ENCODE measurements at places on chromosomes 2 and 18.

DNA sequence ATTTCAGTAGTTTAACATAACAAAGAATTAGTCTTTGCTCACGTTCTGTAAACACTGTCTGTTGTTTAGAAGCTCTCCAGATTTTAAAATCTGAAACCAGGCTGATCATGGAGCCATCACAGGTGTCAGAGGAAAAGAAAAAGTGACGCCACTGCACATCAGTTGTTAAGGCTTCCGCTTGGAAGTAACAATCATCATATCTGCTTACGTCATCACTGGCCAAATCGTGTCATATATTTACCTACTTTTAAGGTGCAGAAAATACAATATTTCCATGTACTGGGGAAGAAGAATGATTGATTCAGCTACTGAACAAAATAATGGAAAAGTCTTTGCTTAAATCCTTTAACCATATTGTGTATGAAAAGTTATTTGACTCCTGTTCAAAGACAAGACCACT lies 382.6 kb upstream of the MC4R start:
- DNase-seq = no peak

- no peak for DNase-seq
Measured at GRCh38 chr2:147345246-147345645, 499.6 kb upstream of the ACVR2A start.

- no peak for DNase-seq
Measured at GRCh38 chr18:22109535-22109934, 59.9 kb upstream of the GATA6 start.

DNA sequence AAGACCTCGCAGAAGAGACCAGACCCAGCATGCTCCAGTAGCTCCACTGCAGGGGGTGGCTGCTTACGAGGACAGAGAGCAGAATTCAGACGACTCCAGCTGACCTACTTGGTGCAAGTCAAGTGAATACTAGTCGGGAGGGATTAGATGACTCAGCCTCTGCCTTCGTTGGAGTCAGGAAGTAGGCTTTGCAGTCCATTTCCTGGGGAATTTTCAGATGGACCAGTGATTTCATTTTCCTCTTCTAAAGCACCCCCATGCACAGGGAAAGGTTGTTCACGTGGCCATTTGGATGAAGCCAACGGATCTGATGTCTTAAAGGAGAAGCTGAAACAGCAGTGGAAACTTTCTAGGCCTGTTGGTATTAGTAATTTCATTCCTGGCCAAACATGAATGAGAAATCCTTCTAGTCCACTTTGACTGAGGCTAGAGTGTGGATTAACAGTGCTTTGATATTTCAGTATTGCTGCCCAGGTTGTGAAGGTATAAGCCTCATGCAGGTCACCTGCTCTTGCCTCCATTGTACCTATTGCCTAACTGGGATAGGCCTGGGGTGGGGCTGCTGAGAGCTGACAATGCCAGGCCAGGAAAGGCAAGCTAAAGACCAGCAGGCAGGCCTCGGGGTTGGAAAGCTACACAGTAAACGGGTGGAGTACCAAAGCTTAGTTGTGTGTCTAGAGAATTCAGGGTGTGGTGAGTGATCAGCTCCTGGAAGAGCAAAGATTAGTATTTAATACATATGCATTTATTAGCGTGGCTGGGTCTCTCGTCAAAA lies 117.6 kb upstream of the FOSL2 start:
- no peak for DNase-seq

- DNase-seq = no peak
Measured at GRCh38 chr2:240965296-240965904, 33.0 kb upstream of the SNED1 start.

DNA sequence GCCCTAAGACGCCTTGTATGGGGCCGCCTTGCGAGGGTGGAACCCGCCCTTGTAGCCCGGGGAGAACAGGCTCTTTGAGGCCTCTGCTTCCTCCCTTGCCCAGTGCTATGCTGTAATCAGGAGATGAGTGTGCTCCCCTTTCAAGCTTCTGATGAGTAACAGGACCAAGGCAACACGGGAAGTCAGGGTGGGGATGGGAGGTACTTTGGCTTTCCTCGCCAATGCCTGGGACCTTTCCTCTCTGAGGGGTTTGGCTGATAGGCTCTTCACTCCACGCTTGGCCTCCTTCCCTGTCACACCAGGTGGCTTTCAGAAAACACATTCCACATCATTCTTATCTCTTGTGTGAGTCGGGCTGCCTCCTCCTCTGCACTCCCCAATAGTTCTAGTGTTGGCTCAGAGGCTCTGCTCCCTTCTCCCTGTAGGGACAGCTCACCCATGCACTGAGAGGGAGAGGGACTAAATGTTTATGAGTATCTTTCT lies 223.7 kb upstream of the TRIB2 start:
- no peak for DNase-seq

- no peak for DNase-seq
Measured at GRCh38 chr2:240629968-240630770, 4.9 kb downstream of the GPR35 start.

DNA sequence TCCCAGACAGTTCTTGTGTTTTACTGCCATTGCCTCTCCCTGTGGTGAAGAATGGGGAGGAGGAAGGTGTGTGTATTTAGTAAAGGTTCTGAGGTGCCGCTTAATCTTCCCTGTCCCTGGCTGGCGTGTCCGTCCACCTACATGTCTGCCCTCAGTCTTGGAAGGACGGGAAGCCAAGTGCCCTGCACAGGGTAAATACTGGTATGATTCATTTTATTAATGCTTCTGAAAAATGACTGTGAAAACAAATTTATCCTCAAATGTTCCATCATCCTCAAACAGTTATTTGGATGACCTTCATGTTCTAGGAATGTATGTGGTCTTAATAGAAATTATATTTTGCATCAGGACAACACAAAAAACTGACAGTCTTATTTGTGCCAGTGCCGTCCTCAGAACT lies 6.6 kb downstream of the EPAS1 start:
- DNase-seq = no peak

DNA sequence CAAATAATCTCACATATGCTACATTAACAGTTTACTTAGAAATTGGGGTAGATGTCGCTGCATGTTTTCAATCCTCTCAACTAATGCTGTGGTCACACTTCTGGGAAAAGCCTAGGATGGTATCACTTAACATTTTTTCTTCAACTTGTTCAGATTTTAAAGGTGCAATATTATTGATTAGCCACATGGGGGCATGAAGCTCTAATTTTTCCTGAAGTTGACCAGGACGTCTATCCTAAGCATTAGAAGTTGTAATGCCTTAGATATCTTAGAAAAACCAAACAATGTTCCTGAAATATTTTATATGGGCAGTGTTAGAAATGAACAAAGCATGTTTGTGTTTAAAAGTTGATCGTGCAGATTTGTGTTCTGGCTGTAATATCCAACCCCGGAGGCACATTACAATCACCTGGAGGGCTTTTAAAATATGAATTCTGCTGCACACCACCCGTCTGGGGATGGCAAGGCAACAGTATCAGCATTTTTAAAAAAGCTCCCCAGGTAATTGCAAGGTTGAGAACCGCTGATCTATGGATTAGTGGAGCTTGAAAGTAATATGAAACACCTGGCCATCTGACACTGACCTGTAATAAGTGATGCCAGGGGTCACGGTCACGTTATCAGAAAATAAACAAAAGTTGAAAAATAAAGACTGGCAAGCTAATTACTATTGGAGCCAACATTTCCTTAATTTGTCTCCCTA lies 100.5 kb upstream of the LMAN1 start:
- DNase-seq = no peak

- DNase-seq = no peak
Measured at GRCh38 chr2:215080545-215080944, 57.9 kb downstream of the ABCA12 start.

GRCh38 chr2:130836501-130837174 lies at the start of gene ARHGEF4:
Gene ARHGEF4 (plus strand): TSS chr2:130836914. CDS start chr2:130836954, 40 bp downstream.
- DNase-seq = no peak
